Activated CD4-positive, alpha-beta T cell treated with anti-CD3 and anti-CD28 coated beads for 4 hours (primary cell): ENCODE measurements at places on chromosomes 11 and 22.

DNA sequence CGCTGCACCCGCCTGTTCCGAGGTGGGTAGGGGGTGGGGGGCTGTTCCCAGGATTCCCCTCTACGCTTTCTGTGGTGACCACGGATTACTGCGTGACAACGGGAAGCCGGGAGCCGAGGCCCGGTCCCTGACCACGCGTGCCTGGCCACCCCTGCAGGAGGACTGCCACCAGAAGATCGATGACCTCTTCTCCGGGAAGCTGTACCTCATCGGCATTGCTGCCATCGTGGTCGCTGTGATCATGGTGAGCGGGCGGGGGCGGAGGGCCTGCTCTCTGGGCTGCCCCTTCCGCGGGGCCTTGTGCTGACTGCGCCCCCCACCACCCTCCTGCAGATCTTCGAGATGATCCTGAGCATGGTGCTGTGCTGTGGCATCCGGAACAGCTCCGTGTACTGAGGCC, 4.1 kb upstream of the TSSC4 start:
- DNase-seq, result no peak

- no peak for DNase-seq
These were observed 14.5 kb upstream of the ARHGAP42 start for GRCh38 chr11:100672498-100673033.

DNA sequence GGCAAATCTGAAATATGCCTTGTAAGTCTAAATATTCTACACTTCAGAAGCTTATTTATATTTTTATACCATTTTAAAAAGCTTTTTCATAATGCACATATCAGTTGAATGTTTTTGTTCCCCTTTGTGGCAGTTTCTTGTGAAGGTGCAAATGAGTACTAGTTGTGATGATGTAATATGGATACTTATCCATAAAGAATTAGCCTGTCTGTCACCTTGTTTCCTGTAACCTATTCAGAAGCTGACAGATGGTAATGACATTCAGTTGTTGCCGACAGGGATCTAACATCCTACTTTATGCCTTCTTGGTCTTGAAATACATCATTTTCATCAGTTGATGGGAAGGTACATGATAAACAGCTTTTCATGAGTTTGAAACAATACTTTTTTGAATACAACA, 2.9 kb downstream of the QSER1 start:
- DNase-seq, result no peak

DNA sequence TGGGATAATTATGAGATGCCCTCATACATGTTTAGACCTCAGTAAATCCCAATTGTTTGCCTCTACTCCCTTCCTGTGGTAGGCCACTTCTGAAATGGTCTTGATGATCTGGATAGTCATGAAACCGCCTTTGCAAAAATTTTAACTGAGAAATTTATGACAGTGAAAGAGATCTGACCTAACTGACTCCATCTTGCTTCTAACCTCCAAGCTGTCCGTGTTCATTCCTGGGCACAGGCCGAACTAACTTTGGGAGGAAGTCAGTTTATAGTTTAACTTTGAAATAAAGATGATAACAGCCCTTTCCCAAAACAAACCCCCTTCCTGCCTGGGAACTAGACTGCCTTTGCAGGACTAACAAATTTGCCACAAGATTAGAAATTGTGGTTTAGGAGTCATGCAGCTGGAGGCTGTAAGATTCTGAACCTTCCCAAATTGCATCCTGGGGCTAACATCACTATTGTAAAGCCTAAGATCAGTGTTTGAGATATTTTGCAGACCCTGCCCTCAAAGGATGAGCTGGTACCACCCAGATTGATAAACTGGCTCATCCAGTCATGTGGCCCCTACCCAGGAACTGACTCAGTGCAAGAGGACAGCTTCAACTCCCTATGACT, 19.9 kb upstream of the CTR9 start:
- no peak for DNase-seq

DNA sequence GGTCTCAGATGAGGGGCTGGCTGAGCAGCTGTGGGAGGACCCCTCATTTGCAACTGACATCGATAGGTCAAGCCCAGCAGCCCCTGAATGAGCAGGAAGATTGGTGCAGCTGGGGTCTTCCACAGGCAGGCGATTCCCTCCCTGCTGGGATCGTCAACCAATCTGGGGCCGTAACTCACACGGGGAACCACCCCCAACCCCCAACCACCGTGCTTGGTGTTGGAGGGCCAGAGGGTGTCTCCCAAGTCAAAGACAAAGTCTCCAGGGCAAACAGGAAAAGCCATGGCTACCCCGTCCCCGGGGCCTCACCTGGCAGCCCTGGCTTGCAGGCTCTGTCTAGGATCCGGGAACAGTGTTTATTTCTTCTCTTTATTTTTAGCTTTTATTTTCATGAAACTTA, 26.9 kb upstream of the SCUBE1 start:
- DNase-seq, result no peak

DNA sequence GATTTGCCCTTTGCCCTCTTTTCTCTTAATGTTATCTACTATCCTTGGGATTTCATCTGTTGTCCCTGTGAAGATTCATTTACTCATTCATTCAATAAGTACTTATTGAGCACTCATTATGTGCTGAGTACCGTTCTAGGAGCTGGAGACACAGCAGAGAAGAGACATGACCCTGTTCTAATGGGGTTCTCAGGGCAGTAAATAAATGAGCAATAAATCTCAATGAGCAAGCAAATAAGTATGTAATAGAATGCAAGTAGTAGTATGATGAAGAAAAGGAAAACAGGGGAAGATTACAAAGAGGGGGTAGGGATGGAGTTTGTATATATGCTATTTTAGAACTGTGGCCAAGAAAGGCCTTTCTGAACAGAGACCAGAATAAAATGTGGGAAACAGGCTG, 34.2 kb upstream of the NRIP3 start:
- no peak for DNase-seq

DNA sequence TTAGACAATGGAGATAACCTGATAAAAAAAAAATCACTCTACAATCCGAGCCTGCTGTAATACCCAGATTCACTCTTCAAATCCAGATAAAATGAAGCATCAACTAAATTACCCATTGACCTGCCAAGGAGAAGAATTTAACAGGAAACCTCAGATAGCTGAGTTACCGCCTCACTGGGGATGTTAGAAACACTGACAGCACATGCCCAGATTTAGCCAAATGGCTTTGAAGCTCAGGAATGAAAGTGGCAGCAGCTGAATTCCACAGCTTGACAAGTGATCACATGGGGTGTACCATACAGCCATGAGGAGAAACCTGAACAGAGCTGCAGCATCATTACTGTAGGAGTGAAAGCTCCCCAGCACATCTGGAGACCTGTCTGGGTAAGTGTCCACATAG, 807.6 kb downstream of the DLG2 start:
- no peak for DNase-seq

GRCh38 chr11:62337303-62338181, at the start of gene ASRGL1:
ASRGL1 (plus strand) TSS chr11:62337448; CDS start chr11:62337978, 530 bp downstream.
- DNase-seq, result peak; percentile 82

DNA sequence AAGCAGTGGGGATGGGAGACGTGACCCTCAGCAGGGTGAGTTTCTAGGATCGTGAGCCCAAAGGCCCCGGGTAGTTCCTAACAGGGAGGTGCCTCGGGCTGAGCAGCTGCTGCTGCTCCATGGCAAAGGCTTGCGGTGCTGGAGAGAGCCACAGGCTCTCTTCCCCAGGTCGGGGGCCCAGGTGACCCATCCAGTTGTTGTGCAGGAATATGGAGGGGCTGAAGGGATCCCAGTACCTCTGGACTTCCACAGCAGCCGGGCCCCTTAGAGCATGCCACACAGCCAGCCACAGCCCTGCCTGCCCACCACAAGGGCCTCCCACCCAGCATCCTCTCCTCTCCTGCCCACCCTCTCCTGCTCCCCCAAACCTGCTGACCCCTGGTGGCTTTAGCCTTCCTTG, 49.3 kb downstream of the BUD13 start:
- no peak for DNase-seq
